ENCODE measurements at places on chromosomes 3 and 15.

- DNase-seq, result no peak
Observed at GRCh38 chr3:140943781-140944552, 2.3 kb downstream of the SLC25A36 start.

DNA sequence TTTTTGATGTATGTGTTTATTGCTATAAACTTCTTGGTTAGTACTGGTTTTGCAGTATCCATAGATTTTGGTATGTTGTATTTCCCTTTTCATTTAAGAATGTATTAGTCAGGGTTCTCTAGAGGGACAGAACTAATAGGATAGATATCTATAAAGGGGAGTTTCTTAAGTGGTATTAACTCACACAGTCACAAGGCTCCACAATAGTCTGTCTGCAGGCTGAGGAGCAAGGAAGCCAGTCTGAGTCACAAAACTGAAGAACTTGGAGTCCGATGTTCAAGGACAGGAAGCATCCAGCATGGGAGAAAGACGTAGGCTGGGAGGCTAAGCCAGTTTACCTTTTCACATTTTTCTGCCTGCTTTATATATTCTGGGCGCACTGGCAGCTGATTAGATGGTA, 8.4 kb downstream of the ARL6 start:
- peak; percentile 59 for DNase-seq

- DNase-seq, result peak; percentile 6
Observed at GRCh38 chr3:25097023-25097422, 331.0 kb upstream of the RARB start.

GRCh38 chr3:26558257-26558656, 64.3 kb upstream of the LRRC3B start:
- DNase-seq, result no peak

- DNase-seq, result peak; percentile 14
Observed at GRCh38 chr3:141020143-141020830, 30.9 kb upstream of the SPSB4 start.

- DNase-seq, result peak; percentile 83
Observed at GRCh38 chr3:20648294-20648693, 462.3 kb upstream of the SGO1 start.

- DNase-seq, result peak; percentile 86
Observed at GRCh38 chr15:69469467-69470201, 17.0 kb downstream of the RPLP1 start.

GRCh38 chr3:115792206-115792955, 169.1 kb downstream of the GAP43 start:
- no peak for DNase-seq

DNA sequence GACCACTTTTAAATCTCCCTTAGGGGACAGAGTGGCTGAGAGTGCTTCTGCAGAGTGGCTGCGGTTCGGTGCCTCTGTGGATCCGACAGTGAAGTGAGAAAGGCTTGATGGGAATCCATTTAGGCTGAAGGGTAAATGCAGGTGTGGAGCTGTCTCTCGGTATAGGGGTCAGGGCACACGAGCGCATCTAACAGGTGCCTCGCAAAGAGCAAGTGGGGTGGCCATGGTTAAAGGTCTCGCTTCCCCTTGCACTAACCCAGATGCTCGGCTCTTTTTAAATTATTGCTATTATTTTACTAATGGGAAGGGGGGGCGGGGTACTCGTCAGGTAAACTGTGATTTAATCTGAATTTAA, 598 bp upstream of the GJD2 start:
- no peak for DNase-seq

GRCh38 chr3:156826896-156827882, 1.0 kb downstream of the LEKR1 start:
- no peak for DNase-seq

DNA sequence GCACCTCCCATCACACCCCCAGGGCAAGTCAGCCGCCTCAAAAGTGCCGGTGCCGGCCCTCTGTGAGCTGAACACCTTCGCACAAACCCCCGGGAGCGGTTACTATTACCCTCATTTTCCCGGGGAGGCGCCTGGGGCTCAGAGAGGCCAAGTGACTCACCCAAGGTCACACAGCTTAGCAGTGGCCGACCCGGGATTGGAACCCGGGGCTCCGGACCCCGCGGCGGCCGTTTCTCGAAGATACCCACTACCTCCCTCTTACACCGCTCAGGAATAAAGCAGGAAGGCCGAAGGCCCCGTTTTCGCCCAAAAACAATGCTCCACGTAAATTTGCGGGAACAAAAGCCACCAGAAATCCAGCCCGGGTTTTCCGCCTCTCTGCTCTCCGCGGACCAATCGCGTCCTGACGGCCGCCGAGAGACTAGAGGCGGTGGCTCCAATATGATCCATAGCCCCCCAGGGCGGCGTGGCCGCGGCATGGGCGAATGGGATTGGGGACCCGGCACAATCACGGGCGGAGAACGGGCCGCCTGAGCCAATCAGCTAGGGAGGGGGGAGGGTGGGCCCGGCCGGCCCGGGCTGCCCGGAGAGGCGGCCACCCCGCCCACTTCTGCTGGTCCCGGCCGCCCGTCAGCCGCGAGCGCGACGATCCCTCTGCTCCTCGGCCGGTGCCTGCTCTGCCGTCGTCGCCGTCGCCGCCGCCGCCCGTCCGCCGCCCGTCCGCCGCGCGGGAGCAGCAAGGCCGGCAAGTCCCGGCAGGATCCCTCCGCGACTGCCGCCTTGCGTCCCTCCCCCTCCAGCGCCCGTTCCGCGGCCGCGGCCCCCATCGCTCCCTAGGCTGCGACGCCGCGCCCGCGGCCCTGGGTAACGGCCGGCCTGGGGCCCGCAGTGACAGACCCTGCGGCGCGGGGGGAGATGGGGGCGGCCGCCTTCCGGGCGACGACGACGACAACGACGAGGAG, 177.0 kb downstream of the OR4M2 start:
- DNase-seq, result no peak

GRCh38 chr3:187568171-187568570, 102.0 kb downstream of the SST start:
- no peak for DNase-seq

GRCh38 chr15:89494941-89495637, 1.3 kb downstream of the RHCG start:
- peak; percentile 18 for DNase-seq

- peak; percentile 89 for DNase-seq
Observed at GRCh38 chr3:119630128-119630879, 30.1 kb downstream of the POPDC2 start.

Measured in iris pigment epithelial cell (primary cell).